ENCODE measurements at places on chromosomes 7 and 10.

DNA sequence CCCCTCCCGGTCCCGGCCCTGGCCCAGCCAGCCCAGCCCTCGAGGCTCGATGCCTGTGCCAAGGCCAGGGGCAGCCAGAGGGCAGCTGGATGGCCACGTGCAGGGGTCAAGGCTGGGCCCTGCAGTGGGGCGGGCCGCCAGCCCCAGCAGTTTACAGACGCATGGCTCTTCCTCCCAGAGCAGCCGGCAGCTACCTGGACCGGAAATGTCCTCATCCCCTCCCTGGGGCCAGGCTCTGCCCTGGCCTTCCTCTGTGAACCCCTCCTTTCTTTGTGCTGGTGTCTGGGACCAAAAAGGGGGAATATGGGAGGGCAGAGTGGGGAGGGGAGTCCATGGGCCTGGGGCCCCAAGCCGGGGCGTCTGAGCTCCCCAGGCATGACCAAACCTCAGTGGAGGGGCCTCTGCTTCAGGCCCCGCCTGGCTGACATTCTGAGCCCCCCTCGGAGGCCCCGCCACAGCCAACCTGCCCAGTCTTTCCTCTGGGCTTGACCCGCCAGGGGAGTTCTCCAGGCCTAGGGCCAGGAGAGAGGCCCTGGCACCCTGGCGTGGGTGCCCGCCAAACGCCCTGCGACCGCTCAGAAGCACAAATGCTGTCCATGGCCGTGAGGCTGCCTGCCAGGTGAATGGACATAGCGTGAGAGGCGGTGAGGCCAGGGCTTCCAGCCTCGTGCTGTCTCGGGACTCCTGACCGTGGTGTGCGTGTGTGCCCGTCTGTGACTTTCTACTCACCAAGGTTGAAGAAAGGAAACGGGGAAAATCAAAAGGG, 24.7 kb upstream of the AMZ1 start:
- DNase-seq = no peak

- DNase-seq = no peak
Observed at GRCh38 chr7:111657018-111657417, 94.7 kb upstream of the IMMP2L start.

DNA sequence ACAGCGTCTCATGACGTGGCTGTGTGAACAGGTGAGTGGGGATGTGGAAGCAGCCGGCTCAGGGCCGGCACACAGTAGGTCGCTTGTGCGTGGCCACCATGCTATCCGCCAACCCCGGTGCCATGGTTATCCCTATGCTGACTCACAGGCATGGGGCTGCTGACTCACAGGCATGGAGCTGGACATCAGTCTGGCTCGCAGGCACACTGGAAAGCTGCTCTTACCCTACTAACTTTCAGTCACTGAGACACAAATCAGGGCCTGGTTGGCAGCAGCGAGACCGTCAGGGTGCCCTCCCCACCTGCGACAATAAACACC, 341.9 kb downstream of the PTPRN2 start:
- DNase-seq = no peak

DNA sequence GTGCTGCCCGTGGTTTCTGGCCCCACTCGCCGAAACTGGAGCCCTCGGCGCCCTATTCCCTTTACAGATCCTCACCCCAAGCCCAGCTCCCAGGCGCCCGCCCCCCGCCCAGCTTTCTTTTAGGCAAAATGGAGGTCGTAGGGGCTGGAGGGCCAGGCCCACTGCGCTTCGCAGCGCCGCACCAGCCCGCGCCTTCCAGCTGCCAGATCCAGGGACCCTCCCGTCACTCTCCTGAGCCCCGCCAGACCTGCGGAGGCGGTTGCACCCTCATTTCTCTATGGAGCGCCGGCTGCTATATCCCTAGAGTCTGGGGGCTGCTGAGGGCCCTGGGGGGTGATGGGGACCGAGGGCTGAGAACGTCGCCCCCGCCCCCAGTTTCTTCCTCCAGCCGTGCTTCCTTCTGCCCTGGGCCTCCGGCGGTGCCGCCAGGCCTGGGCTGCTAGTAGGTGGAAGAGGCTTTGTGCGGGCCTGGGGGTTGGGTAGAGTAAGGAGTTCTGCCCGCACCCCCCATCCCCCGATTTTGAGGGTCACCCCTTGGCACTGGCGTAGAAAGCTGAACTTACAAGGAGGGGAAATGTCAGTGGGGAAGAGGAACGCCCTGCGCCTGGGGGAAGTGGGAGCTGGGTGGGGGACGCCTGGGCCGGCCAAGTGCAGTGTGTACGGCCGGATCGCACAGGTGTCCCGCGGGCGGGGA, 1.0 kb downstream of the GNB2 start:
- no peak for DNase-seq

DNA sequence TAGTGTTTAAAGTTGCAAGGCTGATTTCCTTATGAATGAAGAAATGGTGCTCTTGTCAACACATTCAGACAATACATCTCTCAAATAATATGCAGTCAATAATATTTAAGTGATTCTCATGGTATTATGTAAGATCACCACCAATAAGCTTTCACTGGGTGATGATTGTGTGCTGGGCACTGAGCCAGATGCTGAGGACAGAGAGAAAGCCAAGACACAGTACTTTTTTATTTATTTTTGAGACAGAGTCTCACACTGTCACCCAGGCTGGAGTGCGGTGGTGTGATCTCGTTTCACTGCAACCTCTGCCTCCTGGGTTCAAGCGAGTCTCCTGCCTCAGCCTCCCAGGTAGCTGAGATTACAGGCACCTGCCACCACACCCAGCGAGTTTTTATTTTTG, 130.6 kb upstream of the LSM8 start:
- no peak for DNase-seq

DNA sequence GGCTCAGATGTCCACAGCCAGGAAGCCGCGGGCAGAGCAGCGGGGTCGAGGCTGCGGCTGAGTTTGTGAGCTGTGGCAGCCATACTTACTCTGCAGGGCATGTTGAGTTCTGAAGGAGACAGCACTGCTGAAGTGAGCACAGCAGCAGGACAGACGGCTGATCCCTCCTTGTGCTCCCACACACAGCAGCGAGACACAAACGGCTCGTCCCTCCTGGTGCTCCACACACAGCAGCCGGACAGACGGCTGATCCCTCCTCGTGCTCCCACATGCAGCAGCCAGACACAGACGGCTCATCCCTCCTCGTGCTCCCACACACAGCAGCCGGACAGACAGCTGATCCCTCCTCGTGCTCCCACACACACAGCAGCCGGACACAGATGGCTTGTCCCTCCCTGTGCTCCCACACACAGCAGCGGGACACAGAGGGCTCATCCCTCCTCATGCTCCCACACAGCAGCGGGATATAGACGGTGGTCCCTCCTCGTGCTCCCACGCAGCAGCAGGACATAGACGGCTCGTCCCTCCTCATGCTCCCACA, 305.1 kb downstream of the PTPRN2 start:
- DNase-seq = no peak

- DNase-seq = peak; percentile 85
Observed at GRCh38 chr10:60816628-60817397, 38.5 kb downstream of the CDK1 start.

DNA sequence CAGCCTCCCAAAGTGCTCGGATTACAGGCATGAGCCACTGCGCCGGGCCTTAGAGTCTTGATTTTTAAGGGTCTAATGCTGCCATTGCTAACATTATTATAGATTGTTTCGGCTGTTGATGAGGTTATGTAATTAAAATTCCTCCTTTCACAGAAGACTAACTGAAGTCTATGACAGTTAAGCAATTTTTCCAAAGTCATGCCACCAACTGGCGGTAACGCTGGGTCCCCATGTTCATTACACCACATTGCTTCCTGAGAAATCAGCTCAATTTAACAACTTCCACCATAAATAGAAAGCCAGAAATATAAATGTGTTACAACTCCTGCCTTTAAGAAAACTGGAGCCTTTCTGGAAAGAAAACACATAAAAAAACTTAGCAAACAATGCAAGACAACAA, 3.5 kb downstream of the ERLIN1 start:
- no peak for DNase-seq

Data from HFFc6 (cell line).